ENCODE measurements at places on chromosomes 1 and 21.

DNA sequence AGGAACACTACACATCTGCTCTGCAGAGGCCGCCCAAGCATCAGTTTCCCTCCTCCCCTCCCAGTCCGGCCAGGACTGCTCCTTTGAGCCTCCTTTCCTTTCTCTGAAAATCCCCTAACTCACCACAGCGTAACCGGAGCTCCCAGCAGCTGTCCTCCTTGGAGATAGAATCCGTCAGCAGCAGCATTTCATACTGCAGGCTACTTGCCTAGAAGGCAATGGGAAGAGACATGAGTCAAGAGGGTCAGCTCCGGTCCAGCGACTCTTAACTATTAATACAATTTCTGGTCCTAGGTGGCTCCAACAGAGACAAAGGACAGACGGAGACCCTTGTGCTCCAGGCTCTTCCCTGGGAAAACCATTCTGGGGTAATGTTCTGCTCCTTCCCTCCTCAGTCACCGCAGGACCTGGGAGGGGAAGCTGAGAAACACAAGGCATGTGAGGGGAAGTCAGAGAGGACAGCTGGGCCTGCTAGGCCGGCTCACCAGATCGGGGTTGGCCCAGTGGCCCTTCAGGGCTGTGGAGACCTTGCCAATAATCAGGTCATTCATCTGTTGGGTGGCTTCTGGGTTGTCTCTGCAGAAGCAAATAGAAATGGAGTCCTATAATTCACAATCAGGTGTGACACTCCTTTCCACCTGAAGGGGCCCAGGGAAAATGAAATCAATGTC is 99.7 kb downstream of the UBR4 start:
- peaks cover 95% of the 10 kb centered on the region for H3K36me3 ChIP-seq
- no peaks in the 10 kb centered on the region for H3K4me1 ChIP-seq
- H3K27ac ChIP-seq: no peak overlapping the region
- no peaks in the 10 kb centered on the region for H3K27me3 ChIP-seq
- no peak overlapping the region for H3K4me3 ChIP-seq
- no peak for DNase-seq

GRCh38 chr1:181028196-181028595 is 5.5 kb upstream of the STX6 start:
- DNase-seq: no peak
- H3K36me3 ChIP-seq: no peaks in the 10 kb centered on the region
- H3K4me3 ChIP-seq: no peak overlapping the region
- no peak overlapping the region for H3K27ac ChIP-seq
- no peaks in the 10 kb centered on the region for H3K27me3 ChIP-seq

DNA sequence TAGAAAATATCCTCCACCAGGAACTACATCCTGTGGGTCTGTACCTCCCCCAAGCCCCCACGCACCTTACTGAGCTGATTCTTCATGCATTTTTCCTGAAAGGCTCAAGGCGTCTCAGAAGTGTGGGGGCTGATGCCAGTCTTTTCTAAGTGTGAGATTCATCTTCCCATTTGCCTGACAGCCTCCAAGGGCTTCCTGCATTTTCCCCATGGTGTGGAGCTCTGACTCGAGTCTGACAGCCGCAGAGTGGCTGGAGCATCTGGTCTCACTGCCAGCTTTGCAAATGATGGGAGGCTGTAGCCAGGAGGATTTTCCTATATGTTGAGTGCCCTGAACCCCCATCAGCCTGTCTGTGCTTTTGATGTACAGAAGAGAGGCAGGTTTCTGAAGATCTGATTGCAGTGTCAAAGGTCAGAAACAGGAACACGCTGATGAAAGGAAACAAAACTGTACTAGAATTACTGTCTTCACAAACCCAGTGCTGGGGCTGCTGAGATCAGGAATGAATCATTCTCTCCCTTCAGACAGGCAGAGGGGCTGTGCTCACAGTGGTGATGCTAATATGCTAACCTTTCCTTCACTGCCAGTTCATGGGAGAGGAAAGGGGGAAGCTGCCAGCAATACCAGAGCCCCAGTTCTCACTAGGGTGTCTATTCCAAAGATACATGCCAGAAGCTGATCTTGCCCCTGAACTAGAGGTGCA is 201.5 kb upstream of the C1orf174 start:
- H3K27ac ChIP-seq: no peak overlapping the region
- no peak for DNase-seq
- H3K36me3 ChIP-seq: no peaks in the 10 kb centered on the region
- H3K4me3 ChIP-seq: no peak overlapping the region
- no peaks in the 10 kb centered on the region for H3K27me3 ChIP-seq

GRCh38 chr1:88186911-88187310 is 497.2 kb upstream of the PKN2 start:
- no peak overlapping the region for H3K4me3 ChIP-seq
- DNase-seq: no peak
- H3K27me3 ChIP-seq: no peaks in the 10 kb centered on the region
- H3K4me1 ChIP-seq: no peaks in the 10 kb centered on the region
- no peaks in the 10 kb centered on the region for H3K36me3 ChIP-seq
- H3K27ac ChIP-seq: no peak overlapping the region

GRCh38 chr1:31674626-31675025 is 29.2 kb downstream of the COL16A1 start:
- no peak overlapping the region for H3K4me3 ChIP-seq
- DNase-seq: no peak
- H3K36me3 ChIP-seq: no peaks in the 10 kb centered on the region
- no peak overlapping the region for H3K27ac ChIP-seq
- peaks cover 6% of the 10 kb centered on the region for H3K4me1 ChIP-seq

DNA sequence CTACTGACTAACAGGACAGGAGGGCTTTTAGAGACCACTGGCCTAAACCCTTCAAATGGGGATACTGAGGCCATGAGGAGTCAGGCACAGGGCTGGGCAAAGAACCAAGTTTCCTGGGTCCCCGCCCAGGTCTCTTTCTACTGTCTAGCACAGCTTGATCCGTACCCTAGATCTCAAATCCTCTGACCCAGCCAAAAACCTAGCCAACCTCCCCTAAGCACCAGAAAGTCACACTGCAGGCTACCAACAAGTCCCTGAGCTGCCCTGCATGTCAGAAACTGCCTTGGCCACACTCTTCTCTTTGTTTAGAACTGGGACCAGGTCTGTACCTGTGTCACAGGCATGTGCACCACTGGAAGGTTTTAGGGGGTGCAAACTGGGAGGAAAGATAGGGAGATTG is 33.6 kb downstream of the AHDC1 start:
- peaks cover 18% of the 10 kb centered on the region for H3K4me1 ChIP-seq
- H3K36me3 ChIP-seq: no peaks in the 10 kb centered on the region
- no peak for DNase-seq
- no peak overlapping the region for H3K4me3 ChIP-seq
- no peak overlapping the region for H3K27ac ChIP-seq
- no peaks in the 10 kb centered on the region for H3K27me3 ChIP-seq

DNA sequence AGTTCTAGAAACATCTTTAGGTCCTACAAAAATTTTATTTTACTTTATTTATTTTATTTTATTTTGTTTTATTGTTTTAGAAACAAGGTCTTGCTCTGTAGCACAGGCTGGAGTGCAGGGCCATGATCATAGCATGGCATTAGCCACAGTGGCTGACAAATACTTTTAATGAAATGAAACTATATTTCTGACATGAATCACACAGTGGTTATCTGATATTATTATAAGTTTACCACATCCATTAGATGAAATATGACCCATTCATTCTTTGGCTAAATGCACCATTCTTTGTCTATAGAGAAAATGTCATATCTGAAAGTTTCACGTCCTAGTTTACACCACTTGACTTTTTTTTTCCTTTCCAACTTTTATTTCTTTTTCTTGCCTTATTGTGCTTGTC is 613.4 kb upstream of the ADAMTS5 start:
- H3K4me3 ChIP-seq: no peak overlapping the region
- H3K27me3 ChIP-seq: no peaks in the 10 kb centered on the region
- H3K4me1 ChIP-seq: no peaks in the 10 kb centered on the region

DNA sequence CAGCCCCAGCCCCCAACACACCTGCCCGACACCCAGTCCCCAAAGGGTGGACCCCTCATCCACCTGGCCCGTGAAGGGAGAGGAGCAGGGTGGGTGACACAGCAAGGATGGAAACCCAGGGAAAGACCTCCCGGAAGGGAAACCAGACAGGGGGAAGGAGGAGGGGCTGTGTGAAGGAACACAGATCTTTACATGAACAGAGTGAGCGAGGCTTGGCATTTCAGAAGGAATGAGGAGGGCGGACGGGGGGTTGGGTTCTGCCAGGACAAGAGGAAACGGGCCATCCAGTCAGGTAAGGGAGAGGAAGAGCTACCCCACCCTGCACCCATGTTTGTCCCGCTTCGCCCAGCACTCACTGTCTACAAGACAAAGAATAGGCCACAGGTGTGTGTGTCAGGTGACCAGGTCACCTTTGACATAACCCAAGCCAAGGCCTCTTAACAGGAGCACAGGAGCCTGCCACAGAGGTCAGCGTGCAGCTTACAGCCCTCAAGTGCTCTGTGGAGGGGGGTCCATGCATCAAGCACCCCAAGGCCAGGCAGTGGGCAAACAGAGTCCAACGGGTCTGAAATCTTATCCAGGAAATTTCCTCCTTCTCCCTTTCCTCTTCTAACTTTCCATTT is 18.0 kb upstream of the PRDM15 start:
- no peaks in the 10 kb centered on the region for H3K36me3 ChIP-seq
- DNase-seq: no peak
- H3K4me1 ChIP-seq: peaks cover 3% of the 10 kb centered on the region

DNA sequence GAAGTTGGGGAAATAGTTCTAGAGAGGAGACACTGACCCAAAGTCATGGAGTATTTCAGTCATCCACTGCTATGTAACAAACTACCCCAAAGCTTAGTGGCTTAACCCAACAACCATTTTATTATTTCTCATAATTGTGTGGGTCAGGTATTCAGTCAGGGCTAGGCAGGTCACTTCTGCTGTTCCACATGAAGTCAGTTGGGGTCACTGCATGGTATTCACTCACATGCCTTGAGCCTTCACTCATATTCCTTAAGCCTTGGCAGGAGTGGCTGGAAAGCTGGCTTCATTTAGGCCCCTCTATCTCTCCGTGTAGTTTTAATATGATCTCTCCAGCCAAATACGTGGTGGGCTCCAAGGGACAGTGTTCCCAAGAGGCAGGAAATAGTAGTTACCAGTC is 17.5 kb upstream of the RNF11 start:
- no peak overlapping the region for H3K27ac ChIP-seq
- peaks cover 10% of the 10 kb centered on the region for H3K4me1 ChIP-seq
- H3K27me3 ChIP-seq: no peaks in the 10 kb centered on the region
- DNase-seq: no peak
- H3K36me3 ChIP-seq: no peaks in the 10 kb centered on the region

DNA sequence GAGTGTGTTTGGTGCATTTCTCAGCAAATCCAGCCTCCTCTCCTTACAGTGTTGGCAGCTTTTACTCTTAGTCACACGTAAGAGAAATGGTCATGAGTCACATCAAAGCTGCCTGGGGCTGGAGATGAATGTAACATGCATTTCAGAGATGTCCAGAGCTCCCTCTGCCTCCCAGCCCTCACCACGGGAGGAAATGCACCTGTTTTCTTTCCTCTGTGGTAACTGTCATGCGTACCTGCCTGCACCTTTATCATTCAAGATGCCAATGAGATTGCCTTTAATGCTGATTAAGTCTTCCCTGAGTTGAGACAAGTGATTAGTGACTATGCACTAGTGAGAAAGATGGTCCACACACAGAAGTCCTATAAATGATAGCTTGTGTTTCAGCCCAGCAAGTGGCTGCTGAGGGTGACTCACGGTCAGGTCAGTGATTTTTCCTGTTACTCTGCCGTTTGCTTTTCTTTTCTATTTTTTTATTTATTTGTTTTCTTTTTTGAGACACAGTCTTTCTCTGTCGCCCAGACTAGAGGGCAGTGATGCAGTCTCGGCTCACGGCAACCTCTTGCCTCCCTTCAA is 277.3 kb upstream of the FMN2 start:
- no peaks in the 10 kb centered on the region for H3K4me1 ChIP-seq
- no peak overlapping the region for H3K4me3 ChIP-seq
- no peaks in the 10 kb centered on the region for H3K27me3 ChIP-seq
- no peaks in the 10 kb centered on the region for H3K36me3 ChIP-seq
- H3K27ac ChIP-seq: no peak overlapping the region
